ENCODE measurements at places on chromosomes 6 and 20.

GRCh38 chr6:163284151-163284550 is 130.4 kb upstream of the QKI start:
- no peak for DNase-seq

DNA sequence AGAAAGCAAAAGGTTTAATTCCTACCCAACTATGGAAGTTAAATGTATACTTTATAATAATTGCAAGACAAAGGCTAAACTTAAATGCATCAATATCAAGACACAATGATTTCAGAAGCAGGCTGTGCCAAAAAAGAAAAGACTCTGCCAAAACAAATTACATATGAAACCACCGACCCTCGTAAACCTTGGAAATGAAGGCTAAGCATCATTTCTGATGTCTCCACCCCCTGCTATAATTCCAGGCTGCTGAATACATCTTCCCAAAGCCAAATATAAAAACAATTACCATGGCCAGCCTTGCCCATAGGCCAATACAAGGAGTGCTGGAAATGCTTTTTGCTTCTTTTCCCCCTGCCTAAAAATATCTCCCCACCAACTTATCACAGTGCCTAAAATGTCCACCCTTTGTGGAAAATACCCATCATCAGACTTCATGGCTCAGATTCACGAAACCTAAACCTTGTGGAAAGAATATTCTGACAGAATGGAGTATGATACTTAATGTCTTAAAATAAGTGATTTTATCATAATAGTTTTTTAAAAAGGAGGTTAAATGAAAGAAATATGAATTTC is 37.4 kb downstream of the RCAN2 start:
- no peak for DNase-seq

DNA sequence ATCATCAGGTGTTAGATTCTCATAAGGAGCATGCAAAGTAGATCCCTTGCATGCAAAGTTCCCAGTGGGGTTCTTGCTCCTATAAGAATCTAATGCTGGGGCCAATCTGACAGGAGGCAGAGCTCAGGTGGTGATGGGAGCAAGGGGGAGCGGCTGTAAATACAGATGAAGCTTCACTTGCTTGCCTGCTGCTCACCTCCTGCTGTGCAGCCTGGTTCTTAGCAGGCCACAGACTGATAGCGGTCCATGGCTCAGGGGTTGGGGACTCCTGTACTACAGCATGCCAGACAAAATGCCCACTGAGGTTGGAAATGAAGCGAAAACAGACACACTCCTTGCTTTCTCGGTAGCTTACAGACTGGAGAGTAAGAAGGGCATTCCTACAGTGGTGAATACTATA is 386.8 kb downstream of the PLCB1 start:
- no peak for DNase-seq

GRCh38 chr6:2183246-2183645 is 62.2 kb downstream of the GMDS start:
- no peak for DNase-seq

- DNase-seq = no peak
These were observed 175.9 kb downstream of the ZDHHC14 start for GRCh38 chr6:157556671-157557430.

GRCh38 chr6:141866731-141867497 is 265.8 kb upstream of the GJE1 start:
- DNase-seq = no peak

DNA sequence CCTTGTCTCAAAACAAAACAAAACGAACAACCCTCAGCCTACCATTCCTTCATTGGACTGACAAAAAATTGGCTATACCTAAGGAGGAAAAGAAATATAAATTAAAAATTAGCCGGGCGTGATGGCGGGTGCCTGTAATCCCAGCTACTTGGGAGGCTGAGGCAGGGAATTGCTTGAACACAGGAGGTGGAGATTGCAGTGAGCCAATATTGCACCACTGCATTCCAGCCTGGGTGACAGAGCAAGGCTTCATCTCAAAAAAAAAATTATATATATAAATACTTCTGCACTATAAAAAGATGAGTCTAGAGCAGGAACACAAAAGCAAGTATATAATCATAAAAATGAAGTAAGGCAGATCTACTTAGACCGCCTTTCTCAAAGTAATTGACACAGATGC is 109.8 kb downstream of the CRYBG1 start:
- no peak for DNase-seq

- no peak for DNase-seq
These were observed 252.4 kb upstream of the IRAK1BP1 start for GRCh38 chr6:78614961-78615360.

DNA sequence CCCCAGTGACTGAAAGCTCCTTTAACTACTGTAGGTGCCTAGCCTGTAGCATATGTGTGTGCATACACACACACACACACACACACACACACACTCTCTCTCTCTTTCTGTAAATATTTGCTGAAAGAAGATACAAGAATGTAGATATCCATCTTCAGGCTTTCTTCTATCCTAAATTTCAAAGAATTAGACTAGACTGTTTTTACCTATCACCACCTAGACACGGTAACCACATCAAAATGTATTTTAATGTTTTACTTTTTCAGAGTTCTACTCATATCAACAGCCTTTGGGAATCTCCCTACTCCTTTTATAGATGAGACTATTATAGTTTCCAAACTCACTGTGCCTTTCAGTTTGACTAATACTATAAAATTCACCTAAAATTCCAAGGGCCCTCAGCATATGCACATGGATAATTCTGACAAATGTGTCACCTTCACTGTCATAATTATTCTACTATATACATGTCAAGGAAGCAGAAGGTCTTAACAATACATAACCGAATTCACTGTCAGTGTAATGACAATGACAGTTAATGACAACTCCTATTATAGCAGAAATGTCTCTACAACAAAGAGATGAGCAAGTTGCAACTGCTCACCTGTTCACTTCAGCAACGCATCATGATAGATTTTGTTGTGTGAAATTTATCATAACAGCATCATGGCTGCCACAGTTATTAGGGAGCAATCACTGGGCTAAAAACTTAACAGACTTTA is 236.5 kb downstream of the GMPR start:
- DNase-seq = no peak

DNA sequence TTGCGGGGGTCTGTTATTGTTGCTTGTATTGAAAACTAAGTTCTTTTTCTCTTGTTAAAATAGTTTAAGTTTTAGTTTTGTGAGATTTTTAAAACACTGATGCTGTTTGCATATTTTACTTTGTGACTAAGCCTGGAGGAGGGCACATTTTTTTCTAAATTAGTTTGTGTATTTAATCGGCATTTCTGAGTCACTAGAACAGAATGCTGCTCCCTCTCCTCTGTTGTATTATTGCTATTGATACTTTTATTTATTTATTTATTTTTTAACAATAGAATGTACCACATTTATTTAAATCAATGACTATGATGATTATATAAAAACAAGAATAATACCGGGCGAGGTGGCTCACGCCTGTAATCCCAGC is 5.1 kb upstream of the FAM50B start:
- DNase-seq = no peak

DNA sequence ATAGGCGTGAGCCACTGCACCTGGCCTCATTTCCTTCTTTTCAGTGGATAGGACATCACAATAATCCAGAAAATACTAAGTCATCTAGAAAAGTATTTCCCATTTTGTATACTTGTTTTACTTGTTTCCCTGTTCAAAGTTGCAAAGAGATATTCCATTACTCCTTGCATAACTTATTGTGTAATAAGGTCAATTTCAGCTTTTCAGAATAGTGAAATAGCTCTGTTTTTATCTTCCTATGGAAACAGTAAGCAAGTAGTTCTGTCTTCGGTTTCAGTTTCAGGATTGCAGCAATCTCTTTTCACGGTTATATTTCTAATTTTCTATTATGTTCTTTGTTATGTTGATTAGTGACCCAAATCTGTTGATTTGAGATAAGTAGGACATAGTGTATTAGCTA is 6.0 kb downstream of the STX11 start:
- no peak for DNase-seq

GRCh38 chr6:134517145-134517658 is 199.3 kb upstream of the SGK1 start:
- no peak for DNase-seq

DNA sequence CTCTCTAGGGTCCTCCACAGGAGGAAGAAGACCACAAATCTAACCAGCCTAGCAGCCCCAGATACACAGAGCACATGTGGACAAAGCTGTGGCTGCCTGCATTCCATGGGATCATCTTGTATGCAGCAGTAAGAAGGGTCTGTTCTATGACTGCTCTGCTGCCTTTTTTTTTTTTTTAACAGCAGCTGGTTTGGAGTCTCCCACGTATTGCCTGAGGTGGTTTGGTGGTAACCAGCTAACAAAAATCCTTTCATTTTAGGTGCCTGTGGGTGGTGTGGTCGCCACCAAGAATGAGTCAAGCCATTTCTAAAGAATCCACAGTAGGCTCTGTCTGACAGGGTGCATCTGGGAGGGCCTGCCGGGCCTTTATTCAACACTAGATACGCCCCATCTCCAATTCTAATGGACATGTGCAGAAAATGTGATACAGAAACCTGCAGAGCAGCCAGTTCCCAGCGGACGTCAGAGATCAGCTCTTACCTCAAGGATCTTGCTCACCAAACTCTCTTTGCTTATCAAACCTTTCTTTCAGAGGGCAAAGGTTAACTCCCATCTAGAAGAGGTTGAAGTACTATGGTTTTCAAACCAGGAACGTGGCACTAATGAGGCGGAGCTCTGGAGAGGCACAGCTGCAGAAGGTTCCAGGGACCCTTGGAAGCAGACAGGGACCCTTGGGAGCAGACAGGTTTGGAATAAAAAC is 32.0 kb downstream of the GNAS-AS1 start:
- no peak for DNase-seq

DNA sequence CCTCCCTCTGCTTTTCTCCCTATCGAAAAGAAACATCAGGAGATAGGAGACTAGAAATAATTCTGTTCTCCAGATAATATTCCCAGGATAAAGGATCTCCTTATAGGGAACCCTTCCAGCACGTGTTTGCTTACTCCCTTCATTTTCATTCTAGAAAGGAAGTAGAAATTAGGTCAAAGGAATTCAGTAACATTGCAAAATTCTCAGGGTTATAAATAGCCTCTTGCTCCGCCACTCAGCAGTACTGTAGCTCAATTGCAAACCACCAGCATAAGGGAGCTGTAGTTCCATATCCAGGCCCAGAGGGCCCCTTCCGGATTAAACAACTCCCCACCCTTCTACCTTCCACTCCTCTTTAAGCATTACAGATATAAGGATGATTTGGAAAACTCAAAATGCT is 6.2 kb downstream of the ELMO2 start:
- DNase-seq = no peak

DNA sequence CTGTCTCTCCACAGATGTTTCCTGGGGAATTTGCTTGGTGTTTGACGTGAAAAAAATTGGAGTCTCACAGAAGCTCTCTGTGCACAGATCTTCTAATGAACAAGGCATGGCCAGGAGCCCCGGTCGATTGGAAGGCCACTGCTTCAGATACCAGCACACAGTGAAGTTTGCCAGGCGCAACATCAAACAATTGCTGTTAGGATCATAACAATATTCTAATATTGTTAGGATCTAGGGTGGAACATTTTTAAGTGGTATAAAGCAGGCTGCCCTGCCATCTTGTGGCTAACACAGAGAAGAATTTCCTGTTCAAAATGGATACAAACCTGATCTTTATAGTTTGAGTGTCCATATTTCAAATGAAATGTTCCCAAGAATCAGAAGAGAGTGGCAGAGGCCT is 64.1 kb downstream of the C6orf118 start:
- DNase-seq = no peak

GRCh38 chr20:5703681-5704101 is 46.5 kb upstream of the SHLD1 start:
- DNase-seq = no peak

- DNase-seq = no peak
These were observed 487 bp upstream of the PHF20 start for GRCh38 chr20:35771367-35771688.

DNA sequence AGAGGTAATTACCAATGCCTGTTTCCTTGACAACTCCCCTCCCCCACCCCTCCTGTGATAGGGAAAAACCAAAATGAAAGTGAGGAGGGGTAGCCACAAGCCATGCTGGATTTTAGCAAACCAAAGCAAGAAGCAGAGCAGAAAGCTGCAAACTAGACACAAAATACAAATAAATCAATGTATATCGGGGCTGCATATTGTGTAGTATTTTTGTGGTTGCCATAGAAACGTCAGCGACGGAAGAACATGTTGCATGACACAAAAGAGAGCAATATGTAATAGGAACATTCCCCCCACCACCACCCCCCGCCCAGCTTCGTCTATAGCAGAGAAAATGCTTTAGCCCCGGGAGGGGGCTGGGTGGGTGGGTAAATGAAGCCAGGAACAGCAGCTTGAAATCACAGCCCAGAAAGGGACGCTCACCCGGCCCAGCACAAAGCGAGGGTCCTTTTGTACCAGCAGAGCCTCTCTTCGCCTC is 548 bp downstream of the AGPAT4 start:
- DNase-seq = peak; percentile 64

DNA sequence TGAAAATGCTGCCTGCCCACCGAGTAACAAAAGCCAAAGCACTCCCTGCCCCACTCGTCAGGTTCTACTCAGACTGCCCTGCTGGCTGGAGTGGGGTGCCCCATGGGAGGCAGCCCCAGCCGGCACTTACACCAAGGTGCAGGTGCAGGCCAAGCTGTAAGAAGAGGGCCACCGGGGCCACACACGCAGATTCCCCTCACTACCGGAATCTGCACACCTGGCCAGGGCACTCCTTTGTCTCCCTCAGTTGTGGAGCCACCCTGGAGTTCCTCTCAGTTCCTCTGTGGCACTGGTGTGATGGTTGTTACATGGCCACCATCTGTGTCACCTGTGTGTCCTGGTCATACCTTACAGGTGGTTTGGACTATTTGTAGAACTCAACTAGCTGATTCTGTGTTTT is 112.4 kb downstream of the FOXO3 start:
- DNase-seq = no peak

DNA sequence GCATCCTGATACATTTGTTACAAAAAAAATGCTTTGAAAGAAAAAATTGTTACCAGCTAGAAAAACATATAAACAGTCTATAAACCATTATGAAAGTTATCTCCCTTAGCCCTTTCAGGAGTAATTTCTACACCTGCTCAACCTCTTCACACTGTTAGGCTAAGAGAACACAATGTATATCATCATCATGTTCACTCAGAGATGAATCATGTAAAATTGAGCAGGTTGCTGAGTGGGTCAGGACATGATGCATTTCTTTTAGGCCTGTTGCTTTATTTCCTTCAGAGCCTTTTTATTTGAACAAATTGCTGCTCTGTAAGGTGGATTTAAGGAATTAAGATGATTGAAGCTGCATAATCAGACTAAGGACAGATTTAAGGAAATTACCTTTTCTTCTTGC is 531.3 kb upstream of the MAN1A1 start:
- DNase-seq = no peak

DNA sequence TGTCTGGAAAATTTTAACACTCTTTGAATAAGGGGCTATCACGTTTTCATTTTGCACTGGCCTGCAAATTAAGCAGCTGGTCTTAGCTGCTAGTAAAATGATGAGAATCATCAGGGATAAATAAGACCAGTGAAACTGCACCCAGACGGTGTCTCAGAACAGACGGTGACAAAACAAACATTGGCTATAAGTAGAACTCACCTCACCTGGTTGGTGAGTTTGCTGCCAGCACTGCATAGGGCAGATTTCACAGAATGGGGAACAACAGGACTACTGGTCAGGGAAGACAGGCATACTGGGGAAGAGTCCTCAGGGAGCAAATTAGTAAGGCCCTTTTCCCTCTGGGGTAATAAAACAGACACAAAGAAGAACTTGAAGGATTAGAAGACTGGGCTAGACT is 175.9 kb upstream of the CITED2 start:
- no peak for DNase-seq

Data from NCI-H1436 (cell line).